ENCODE measurements at places on chromosomes 11 and 22.
A peak's percentile ranks its signal among the peaks of the same experiment; 100 is the strongest.

DNA sequence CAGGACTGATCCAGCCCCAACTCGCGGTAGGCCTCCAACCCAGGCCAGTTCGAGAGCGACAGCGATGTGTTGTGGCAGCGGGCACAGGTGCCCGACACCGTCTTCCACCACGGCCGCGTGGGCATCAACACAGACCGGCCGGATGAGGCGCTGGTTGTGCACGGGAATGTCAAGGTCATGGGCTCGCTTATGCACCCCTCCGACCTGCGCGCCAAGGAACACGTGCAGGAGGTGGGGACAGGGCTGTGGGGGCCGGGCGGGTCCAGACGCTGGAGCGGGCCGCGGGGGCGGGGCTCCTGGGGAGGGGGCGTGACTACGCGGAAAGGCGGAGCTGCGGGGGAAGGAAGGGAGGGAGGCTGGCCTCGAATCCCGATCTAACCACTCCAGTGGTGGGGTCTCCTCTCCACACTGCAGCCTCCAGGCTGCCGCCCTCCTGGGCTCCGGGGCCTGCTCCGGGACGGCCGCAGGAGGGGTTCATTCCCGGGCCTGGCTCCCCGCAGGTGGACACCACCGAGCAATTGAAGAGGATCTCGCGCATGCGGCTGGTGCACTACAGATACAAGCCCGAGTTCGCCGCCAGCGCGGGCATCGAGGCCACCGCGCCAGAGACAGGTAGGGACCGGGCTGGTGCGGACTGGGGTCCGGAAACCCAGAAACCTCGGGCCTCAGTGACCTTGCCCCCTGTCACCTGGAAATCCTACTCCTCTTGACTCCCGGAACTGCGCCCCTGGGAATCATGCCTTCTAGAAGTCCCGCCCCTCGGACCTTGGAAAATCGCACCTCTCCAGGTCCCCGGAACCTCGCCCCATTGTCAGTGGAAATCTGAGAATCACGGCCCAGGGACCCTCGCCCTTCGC lies 14.9 kb downstream of the TMEM258 start:
- DNase-seq = no peak

DNA sequence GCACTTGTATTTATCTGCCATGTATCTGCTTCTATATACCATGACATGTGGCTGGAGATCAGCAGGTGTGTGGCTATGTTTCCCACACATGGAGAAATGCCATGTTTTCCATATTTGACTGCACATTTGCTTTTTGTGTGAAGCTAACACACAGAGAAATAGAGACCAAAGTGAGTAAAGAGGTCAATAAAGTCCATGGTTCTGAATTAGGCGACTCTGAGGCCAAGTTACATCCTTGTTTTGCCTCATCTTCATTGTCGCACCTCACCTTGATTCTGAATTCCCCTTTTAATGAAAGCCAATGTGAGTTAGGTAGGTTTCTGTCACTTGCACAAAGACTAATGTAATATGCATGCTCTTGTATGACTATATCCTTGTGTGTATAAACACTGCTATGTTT lies 194.1 kb downstream of the INSC start:
- no peak for DNase-seq

GRCh38 chr11:43845816-43846215 lies 34.8 kb upstream of the ALKBH3 start:
- no peak for DNase-seq

- DNase-seq = peak; percentile 65
Observed at GRCh38 chr22:45717789-45718188, 46.2 kb downstream of the ATXN10 start.

DNA sequence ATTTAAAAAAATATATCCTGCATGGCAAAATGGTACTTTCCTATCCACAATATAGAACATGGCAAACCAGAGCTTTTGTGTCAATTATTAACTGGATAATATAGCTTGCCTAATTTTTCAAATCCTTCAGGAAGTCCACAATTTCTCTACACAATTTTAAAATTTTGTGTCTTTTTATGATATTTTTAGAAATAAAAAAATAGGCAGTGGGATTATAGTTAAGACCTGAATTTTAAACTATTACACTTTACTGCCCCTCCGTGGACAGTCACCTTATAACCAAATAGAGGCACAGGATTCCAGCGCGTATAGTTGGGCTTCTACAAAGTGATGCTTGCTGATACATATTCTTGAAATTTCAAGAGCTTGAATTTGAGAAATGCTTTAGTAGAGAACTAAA lies 2.1 kb upstream of the DMC1 start:
- DNase-seq = peak; percentile 60

- DNase-seq = no peak
Observed at GRCh38 chr11:2750101-2750681, 50.4 kb upstream of the KCNQ1OT1 start.

GRCh38 chr11:96254087-96254486 lies 88.9 kb downstream of the MAML2 start:
- DNase-seq = peak; percentile 61
